CD4-positive, alpha-beta T cell treated with Interleukin-17A for 1 hour (primary cell): ENCODE measurements at places on chromosomes 6 and 20.

DNA sequence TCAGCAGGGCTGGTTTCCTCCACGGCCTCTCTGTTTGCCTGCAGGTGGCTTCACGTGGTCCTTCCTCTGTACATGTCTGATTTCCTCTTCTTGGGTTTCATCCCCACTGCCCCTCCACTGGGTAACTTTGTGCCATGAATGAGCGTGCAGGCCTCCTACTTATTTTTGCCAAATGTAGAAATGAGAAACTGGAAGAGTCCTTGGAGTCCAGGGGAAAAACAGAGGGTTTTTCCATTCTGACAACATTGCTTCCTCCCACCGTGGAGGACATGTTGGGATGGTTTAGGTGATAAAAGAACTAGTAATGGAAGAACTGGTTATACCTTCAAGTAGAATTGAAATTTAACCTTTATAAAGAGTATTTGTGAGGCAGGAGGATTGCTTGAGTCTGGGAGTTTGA, 699.5 kb downstream of the QKI start:
- DNase-seq: no peak

GRCh38 chr20:2093159-2093781, 8.4 kb upstream of the STK35 start:
- peak; percentile 38 for DNase-seq

- DNase-seq: no peak
Measured at GRCh38 chr6:9623985-9624384, 790.9 kb downstream of the TFAP2A start.

- no peak for DNase-seq
Measured at GRCh38 chr6:89682991-89683390, 44.4 kb upstream of the LYRM2 start.

DNA sequence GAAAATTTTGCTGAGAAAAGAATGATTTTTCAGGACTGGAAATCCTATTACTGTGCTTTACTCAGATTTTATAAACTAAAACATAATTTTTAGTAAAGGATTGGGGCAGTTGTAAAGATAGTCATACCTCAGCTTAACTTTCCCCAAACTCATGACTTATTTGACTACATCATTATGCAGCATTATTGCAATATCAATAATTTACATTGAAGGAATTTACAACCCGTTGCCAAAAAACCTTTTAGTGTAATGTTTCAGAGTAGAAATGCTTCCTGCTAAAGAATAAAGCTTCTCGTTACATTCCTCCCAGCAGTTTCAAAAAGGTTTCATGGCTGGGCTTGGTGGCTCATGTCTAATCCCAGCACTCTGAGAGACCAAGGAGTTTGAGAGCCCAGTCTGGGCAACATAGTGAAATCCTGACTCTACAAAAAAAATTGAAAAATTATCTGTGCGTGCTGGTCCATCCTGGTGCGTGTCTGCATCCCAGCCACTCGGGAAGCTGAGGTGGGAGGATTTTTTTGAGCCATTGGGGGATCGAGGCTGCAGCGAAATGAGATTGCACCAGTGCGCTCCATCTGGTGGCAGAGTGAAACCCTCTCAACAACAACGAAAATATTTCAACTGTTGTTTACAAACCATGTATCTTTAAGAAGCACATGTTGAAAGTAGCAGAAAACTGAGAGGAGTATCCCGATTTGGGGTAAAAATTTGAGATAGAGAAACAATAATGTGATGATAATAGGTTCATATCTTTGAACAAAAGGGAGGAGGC, 4.4 kb downstream of the AMD1 start:
- DNase-seq: peak; percentile 56

- no peak for DNase-seq
Measured at GRCh38 chr6:165652766-165653165, 10.3 kb downstream of the PDE10A start.

- no peak for DNase-seq
Measured at GRCh38 chr6:99607416-99608036, 893 bp downstream of the PRDM13 start.

GRCh38 chr6:132132422-132132821, 181.2 kb upstream of the CCN2 start:
- DNase-seq: no peak

DNA sequence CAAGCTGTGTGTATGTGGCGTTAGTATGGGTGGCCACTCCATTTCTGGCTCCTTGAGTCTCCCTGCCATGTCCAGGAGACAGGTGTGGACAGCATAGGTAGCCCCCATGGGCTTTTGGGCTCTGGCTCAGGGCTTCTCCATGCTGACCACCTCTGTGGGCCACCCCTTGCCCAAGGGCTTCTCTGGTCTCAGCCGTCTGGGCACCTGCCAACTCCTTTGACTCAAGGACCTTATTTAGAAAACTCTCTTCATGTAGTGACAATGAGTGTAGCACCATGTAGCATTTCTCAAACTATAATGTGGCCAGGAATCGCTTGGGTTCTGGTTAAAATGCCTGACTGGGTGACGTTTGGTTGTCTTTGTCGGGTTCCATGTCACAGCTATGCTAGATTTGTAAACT, 5.1 kb upstream of the GTSF1L start:
- no peak for DNase-seq

GRCh38 chr6:38144365-38144945, 324.9 kb downstream of the ZFAND3 start:
- DNase-seq: no peak

- DNase-seq: no peak
Measured at GRCh38 chr6:20227350-20227749, 15.1 kb upstream of the MBOAT1 start.

DNA sequence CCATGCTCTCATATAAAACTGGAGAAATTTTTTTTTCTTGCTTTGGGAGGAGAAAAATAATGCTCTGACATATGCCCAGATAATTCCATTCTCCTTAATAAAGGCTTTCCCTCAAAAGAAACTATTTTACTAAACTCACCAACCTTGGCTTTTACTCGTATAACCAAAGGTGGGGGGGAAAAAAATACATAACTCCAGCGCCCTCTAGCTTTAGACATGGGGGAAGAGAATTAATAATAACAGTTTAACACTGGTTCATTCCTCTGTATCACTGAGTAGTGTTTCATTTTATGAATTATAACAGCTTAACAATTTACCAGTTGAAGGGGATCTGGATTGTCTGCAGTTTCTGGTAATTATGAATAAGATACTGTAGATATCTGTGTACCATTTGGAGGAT, 1226.1 kb downstream of the GRIK2 start:
- no peak for DNase-seq

- DNase-seq: peak; percentile 89
Measured at GRCh38 chr20:32484958-32485769, 100.0 kb downstream of the NOL4L start.

DNA sequence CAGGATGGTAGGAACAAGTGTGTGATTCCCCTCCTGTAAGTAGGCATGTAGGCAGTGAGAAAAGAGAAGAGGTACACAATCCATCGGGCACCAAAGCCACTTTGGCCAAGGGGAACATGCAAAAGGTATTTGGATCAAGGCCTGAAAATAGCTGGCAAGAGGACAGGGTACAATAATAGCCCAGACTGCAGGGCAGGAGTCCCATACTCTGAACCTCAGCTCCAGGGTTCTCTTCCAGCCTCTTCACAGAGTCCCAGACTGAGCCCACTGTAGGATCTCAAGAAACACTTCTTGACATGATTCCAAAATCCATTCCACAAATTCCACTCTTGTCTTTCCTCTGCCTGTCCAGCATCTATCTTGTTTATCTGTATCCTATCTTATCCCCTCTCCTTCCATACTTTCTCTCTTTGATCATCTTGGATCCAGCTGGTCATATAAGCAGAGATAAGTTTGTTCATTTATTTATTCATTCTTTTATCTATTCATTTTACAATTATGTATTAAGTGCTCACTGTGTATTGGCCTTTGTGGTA, 19.7 kb downstream of the ACSS2 start:
- DNase-seq: no peak

DNA sequence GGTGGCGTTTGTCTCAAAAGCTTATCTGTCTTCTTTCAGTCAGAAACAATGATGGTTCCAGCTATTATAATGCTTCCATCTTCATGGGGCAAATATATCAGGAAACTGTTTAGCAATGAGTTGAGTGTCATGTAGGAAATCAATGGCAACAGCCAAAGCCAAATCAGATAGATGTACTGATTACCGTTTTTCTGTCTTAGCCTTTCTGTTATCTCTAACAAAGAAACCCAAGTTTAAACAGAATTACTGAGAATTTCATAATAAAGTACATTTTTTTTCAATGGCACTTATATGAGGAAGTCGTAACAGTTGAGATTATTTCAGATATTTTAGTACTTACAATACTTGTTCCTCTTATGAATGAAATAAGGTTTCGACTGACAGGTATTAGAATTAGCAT, 1.2 kb downstream of the NOX3 start:
- DNase-seq: no peak

DNA sequence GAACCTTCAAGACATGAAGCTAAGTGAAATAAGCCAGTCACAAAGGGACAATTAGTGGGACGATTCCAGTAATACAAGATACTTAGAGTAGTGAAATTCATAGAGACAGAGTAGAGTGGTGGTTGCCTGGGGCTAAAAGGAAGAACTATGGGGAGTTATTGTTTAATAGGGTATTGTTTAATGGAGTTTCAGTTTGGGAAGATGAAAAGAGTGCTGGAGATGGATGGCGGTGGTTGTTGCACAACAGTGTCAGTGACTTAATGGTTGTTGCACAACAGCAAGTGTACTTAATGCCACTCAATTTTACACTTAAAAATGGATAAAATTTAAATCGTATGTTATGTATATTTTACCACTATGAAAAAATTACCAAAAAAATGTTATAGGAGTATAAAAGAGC, 209.7 kb upstream of the TENT5A start:
- DNase-seq: no peak

GRCh38 chr20:1830240-1830639, 65.0 kb upstream of the SIRPA start:
- DNase-seq: no peak

DNA sequence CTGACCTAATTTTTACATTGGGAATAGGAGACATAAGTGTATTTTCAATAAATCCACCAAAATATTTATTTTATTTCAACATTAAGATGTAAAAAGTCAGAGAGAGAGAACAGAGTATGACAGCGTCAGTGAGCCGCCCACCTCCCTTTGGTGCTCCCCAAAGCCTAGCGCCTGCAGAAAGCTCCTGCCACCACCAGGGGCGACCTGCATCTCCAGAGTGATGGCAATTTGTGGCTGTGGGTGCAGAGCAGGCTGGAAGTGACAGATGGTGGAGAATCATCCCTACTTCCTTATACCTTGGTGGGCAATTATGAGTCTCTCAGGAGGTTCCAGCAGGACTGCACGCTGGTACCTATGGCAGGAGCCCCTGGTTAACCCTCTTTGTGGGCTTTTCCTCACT, 87.3 kb downstream of the PTPRT start:
- DNase-seq: no peak

DNA sequence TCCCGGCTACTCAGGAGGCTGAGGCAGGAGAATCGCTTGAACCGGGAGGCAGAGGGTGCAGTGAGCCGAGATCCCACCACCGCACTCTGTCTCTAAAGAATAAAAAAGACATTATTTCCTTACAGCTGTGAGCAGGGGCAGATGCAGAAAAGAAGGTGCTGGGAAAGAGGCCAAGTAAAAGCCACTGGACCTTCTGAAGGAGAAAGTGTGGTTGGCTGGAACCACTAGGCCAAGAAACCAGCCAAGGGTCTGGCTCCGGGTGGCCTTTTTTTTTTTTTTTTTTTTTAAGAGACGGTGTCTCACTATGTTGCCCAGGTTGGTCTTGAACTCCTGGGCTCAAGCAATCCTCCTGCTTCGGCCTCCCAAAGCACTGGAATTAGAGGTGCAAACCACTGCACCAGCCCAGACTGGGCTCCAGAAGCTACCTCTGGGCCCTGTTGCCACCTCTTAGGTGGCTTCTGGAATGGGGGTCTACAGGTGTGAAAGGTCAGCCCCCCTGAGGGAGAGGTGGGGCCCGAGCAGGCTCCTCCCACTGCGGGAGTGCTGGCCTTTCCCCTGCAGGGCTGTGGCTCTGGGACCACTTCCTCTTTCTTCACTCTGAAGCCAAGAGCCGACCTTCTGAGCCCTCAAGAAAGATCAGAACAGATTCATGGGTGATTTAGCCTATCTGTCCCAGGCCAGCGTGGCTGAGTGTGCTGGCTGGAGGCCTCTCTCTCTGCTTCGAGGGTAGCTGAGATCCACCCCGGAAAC, at the start of gene FGD2:
TSS of gene FGD2 (plus strand) at position 595 of the 750 bp plus-strand sequence. CDS start 163 bp downstream, outside the sequence.
- DNase-seq: peak; percentile 28

DNA sequence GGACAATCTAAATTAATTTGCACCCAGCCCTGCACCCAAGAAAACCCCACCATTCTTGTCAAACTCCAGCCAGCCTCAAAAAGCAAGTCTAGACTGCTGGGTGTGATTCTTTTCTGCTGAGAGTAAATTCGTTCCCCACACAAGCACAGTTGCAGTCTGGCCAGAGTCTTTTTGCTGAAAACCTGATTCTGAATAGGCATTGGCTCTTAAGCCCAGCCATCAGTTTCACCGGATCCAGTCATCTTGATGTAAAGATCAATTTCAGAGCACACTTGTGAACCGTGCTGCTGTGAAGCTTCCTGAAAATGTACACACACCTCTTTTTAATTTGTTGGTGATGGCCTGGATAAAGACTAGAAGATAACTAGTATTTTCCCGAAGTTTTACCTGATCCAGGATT, 159.4 kb upstream of the GGTLC1 start:
- DNase-seq: no peak
